ENCODE measurements at places on chromosomes 7 and 10.

DNA sequence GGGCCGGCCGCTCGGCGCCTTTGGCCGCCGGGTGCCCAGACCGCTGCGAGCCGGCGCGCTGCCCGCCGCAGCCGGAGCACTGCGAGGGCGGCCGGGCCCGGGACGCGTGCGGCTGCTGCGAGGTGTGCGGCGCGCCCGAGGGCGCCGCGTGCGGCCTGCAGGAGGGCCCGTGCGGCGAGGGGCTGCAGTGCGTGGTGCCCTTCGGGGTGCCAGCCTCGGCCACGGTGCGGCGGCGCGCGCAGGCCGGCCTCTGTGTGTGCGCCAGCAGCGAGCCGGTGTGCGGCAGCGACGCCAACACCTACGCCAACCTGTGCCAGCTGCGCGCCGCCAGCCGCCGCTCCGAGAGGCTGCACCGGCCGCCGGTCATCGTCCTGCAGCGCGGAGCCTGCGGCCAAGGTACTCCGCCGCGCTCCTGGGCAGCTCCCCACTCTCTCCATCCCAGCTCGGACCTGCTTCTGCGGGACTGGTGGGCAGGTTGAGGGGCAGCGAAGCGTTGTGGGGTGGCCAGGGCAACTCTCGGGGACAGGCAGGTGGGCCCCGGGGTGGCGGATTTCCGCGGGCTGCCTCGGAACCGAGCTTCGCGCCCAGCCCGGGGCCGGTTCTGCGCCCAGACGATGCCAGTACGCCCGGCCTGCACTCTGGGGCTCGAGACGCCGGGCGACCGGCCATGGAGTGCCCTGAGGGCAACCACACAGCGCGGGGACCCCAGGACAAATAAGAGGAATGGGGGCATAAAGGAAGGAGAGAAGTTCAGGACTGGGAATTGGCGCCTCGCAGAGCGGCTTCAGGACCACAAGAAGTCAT lies 578 bp downstream of the HTRA1 start:
- DNase-seq: no peak

GRCh38 chr10:65320236-65321026 lies 1605.4 kb upstream of the LRRTM3 start:
- no peak for DNase-seq

GRCh38 chr10:129811208-129811607 lies 152.9 kb downstream of the EBF3 start:
- no peak for DNase-seq

DNA sequence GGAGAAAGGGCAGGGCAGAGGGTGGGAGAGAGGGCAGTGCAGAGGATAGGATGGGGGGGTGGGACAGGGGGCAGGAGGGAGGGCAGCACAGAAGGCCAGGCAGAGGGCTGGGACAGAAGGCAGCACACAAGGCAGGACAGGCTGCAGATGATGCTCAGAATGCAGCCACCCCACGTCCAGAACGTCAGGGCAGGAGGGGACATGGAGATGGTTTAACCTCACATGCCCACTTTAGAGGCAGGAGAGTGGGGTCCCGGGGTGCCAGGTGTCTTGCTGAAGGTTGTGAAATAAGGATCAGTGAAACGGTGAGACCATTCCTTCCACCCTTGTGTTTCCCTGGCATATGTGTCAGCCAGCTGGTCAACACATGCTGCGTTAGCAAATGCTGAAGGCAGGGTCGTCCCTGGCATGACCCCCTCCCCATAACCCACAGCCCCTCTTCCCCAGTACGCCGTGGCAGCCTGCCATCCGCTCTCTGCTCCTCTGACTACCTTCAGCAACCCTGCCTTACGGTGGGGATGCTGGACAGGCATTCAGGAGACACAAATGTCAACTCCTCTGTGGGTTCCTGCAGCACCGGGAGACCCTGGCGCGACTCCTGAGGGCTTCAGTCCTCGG lies 592.1 kb downstream of the DNAJB6 start:
- no peak for DNase-seq

DNA sequence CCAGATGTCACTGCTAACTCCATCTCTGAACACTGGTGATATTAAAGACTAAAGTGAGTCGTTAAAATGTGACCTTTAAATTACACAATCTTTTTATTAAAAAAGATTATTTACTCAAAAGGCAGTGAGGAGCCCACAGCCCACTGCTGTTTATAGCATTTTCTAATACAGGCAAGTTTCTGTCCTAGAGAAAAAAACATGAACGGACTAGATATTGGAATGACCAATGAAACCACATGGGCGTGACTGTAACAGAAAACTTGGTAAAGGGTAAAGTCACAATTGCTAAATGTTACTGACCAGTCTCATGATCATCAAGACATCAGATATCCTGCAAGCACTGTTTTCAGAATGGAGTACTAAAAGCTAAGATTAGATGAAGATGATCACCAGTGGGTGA lies 78.7 kb downstream of the FEZF1 start:
- DNase-seq: no peak

DNA sequence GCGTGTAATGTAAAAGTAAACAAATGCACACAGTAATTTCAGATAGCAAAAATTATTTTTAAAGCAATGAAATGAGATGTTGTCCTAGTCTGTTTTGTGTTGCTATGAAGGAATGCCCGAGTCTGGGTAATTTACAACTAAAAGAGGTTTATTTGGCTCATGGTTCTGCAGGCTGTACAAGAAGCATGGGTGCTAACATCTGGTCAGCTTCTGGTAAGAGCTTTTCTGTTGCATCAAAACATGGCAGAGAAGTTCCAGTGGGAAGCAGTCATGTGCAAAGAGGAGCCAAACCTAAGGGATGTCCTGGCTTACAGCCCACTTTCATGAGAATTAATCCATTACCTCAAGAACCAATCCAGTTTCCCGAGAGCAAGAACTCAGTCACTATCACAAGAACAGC lies 62.9 kb upstream of the MNX1 start:
- no peak for DNase-seq
